ENCODE measurements at places on chromosomes 12 and 14.

GRCh38 chr12:95736631-95737030 lies 53.9 kb downstream of the NTN4 start:
- H3K27ac ChIP-seq: no peak overlapping the region
- H3K36me3 ChIP-seq: no peaks in the 10 kb centered on the region
- H3K27me3 ChIP-seq: no peaks in the 10 kb centered on the region
- no peaks in the 10 kb centered on the region for H3K4me1 ChIP-seq
- no peak for DNase-seq

- peak; percentile 56 for DNase-seq
- H3K27ac ChIP-seq: no peak overlapping the region
- no peaks in the 10 kb centered on the region for H3K4me1 ChIP-seq
- no peaks in the 10 kb centered on the region for H3K36me3 ChIP-seq
- H3K27me3 ChIP-seq: 0 out of 2 replicates have a peak, but pooled peaks cover 3% of the 10 kb centered on the region
- no peak overlapping the region for H3K4me3 ChIP-seq
These were observed 145.5 kb downstream of the PTPN11 start for GRCh38 chr12:112564160-112564784.

GRCh38 chr14:21985081-21985480 lies 311.5 kb upstream of the OR4E1 start:
- H3K36me3 ChIP-seq: no peaks in the 10 kb centered on the region
- H3K27ac ChIP-seq: no peak overlapping the region
- H3K4me3 ChIP-seq: no peak overlapping the region
- no peaks in the 10 kb centered on the region for H3K4me1 ChIP-seq
- H3K27me3 ChIP-seq: peaks cover 1% of the 10 kb centered on the region
- no peak for DNase-seq

GRCh38 chr14:93054006-93054405 lies 61.7 kb downstream of the ITPK1 start:
- no peaks in the 10 kb centered on the region for H3K27me3 ChIP-seq
- H3K36me3 ChIP-seq: no peaks in the 10 kb centered on the region
- no peak overlapping the region for H3K27ac ChIP-seq

DNA sequence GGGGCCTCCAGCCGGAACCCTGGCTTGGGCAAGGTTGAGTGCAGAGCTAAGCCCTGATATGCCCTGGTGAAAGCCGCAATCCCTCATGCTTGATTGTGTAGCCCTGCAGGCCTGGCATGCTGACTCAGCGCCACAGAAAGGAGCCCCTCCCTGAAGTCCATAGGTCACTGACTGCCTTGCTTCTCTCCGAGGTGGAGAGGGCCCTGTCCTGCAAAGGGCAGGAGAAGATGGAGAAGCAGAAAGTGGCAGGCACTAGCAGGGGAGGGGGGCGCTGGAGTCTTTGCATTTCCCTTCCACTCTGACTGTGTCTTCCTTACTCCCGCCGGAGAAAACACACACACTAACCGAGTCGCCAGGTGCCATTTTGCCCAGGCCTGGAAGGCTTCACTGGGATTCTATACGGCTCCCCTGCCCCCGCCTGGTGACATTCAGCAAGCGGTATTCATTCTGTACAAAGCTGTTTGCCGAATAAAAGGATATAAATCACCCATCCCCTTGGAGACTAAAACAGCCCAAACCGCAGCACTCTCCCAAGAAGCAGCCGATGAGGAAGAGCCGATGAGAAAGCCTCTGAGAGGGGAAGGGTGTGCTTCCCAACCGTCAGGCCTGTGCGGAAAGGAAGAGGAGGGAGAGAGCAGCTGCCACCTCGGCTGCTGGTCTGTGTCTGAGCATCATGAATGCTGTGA lies 69.8 kb downstream of the SLC6A12 start:
- DNase-seq: no peak
- H3K36me3 ChIP-seq: no peaks in the 10 kb centered on the region
- no peak overlapping the region for H3K27ac ChIP-seq
- H3K4me3 ChIP-seq: no peak overlapping the region
- peaks cover 23% of the 10 kb centered on the region for H3K27me3 ChIP-seq

DNA sequence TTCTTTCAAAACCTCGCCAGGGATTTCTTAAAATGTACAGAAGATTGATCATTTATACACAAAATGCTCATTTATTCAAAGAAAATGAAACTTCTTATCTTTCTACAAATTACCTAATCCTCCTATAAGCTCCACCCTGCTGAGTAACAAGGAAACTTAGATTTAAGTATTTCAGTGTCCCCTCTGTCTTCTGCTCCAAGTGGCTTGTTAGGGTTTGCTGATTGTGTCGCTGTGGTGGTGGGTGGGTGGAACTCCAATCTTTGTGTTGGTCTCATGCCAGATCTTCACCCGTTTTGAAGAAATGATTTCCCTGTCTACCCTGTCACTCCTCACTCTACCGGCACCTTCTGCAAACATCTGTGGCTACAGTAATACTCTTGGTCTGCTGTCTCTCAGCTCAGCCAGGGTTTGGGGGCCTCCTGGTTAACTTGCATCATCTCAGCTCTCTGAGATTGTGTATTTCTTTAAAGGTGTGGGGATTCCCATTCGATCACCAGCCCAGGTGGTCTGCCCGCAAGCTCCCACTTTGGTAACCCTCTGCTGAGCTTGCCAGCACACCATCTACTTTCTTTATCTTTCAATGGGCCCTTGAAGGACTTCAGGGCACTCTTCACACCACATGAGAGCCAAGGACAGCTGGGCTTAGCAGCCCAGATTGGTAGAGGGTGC lies 73.8 kb downstream of the DRAM1 start:
- no peak overlapping the region for H3K27ac ChIP-seq
- H3K4me1 ChIP-seq: no peaks in the 10 kb centered on the region
- H3K27me3 ChIP-seq: no peaks in the 10 kb centered on the region

DNA sequence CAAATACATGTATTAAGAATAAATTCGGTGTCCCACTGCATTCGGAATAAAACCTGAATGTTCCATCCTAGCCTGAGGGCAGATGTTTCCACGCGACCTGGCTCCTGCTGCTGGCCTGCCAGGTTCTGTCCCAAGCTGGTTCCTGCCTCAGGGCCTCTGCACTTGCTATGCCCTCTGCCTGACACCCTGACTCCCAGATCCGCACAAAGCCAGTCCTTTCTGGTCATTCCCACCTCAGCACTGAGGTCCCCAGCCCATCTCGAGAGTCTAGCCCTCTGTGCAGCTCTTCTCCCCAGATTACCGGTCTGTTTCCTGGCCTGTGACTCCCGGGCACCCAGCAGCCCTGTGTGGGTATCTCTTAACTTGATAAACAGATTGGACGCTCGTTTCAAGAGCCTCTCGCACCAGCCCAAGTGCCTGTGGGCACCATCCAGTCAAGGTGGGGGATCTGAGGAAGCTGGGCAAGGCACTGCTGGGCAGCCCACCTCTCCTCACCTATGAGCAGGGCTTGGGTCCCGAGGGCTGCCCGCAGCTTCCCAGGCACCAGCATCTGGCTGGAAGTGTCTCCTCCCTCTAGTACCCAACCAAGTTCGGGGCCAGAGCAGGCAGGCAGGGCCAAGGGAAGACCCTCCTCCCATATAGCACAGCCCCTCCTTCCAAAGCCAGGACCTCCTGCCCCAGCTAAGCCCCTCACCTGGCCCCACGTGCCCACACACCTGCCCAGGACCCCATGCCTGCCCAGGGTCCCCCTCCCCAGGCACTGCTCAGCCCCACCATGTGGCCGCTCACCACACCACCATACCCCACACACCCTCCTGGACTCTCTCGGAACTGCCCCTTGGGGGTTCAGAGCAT lies 132.2 kb downstream of the NCOR2 start:
- H3K36me3 ChIP-seq: peaks cover 4% of the 10 kb centered on the region
- DNase-seq: no peak
- H3K27ac ChIP-seq: no peak overlapping the region
- no peak overlapping the region for H3K4me3 ChIP-seq
- H3K4me1 ChIP-seq: peaks cover 25% of the 10 kb centered on the region
- no peaks in the 10 kb centered on the region for H3K27me3 ChIP-seq

DNA sequence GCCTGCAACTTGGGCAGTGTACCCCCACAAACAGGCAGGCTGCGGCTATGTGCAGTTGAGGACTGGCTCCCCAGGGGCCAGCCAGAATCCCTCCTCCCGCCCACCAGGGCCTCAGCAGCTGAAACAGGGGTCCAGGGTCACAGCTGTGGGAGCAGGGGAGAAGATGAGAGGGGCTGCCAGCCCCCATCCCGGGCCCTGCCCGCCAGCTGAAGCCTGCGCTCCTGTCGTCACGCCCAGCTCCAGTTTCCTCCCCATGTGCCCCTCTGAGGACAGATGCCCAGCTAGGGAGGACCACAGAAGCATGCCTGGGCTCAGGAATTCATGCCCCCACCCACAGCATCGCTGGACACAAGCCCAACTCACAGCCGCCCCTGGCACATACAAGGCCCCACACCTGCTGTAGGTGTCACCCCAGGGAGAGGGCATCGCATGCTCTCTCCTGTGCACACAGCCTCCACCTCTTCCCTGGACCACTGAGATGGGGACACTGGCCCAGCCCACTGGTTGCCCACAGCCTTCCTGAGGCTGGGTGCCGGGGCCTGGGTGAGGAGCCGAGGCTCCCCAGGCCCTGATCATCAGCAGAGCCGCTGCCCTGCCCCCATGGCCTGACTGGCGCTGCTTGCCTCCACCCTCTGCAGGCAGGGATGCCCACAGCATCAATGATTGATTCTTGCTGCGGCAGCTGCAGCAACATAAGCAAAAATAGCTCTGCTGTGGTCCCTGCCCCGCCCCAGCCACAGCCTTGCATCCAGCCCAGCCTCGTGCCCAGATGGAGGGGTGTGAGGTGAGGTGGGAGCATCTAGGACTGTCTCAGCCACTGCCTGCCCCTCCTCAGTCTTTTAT lies 3.7 kb upstream of the CLBA1 start:
- H3K4me1 ChIP-seq: no peaks in the 10 kb centered on the region
- no peak overlapping the region for H3K4me3 ChIP-seq
- no peak overlapping the region for H3K27ac ChIP-seq
- peaks cover 13% of the 10 kb centered on the region for H3K27me3 ChIP-seq

DNA sequence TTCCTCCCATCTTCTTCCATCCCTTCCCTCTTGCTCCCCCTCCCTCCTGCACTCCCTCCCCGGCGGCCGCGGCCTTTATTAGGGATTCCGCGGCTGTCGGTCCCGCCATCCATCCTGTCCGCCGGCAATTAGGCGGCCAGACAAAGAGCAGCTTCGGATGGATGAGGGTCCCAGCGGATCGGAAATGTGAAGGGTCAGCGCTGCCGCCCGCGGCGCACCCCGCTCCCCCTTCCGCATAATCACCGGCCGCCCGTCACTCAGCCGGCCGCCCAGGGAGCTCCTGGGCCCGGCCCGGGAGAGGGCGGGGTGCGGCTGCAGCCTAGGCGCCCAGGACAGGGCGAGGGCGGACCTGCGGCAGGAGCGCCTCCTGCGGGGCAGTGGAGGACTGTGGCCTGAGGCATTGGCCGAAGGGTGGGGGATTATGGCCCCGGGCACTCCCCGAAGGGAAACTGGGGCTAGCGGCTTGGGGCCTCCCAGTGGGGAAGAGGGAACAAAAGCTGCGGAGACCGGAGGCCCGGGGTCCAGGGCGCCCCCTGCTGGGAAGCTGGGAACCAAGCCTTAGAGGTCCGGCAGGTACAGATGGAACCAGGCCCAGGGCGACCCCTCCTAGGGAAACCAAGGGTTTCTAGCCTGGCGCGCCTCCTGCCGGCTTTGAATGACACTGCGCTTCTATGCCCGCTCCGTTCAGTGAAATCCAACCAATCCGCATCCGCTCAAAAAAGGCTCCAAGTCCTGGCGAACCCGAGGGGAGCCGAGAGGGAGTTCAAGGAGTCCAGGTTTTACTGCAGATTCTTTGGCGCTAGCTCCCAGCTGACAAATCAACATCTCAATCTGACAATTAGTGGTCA lies 4.4 kb upstream of the DNAJC22 start:
- no peak overlapping the region for H3K27ac ChIP-seq
- no peaks in the 10 kb centered on the region for H3K36me3 ChIP-seq
- H3K4me1 ChIP-seq: peaks cover 33% of the 10 kb centered on the region
- H3K27me3 ChIP-seq: peaks cover 94% of the 10 kb centered on the region

DNA sequence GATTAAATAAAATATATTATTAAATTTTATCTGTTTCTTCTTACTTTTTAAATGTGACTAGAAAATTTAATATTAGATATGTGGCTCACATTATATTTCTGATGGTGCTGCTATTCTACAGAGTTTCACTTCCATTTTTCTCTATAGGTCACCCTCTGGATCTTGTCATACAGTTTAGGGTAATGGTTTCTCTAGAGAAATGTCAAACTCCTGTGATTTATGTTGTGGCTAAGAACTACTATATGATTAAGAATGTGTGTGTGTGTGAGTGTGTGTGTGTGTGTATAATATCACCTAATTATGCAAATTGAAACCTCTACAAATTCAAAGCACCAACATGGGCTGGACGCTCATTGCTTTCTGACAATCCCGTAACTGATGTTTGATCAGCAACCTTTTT lies 325.9 kb downstream of the ADAMTS20 start:
- H3K27me3 ChIP-seq: no peaks in the 10 kb centered on the region
- DNase-seq: no peak
- no peak overlapping the region for H3K27ac ChIP-seq
- H3K4me1 ChIP-seq: no peaks in the 10 kb centered on the region

DNA sequence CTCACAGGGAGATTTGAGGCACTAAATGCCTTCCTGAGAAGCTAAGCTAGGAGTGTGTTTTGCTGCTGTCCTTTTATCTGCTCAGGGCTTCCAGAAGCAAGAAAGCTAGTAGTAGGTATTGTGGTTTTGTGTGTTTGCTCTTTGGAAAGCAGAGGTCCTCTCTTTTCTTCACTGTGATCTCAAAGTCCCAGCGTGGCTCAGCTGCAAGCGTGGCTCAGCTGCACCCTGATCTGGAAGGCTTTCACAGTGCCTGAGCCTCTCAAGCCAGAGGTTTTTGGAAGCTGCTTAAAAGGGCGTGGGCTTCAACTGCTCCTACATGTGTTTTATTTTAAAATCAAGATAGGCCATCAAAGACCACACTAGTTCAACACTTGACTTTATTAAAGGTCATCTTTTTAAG lies 337.4 kb upstream of the RGS6 start:
- DNase-seq: no peak
- no peaks in the 10 kb centered on the region for H3K4me1 ChIP-seq
- H3K4me3 ChIP-seq: no peak overlapping the region

DNA sequence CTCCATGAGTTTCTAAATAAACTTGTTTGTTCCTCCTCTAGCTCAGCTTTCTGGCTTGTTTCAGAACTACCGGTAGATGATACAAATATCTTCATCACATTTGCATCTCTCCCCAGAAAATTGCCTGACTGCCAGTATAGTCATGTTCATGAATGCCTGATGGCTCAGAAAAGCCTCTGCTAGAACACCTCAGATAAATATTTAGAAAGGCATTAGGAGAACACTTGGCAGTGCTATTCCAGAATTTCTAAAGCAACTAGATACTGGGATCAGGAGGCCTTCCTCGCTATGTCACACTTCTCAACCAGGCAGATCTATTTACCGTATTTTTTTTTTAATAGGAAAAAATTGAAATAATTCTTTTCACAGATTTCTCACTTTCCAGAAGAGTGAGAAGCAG lies 32.3 kb upstream of the KRAS start:
- DNase-seq: no peak
- H3K4me1 ChIP-seq: no peaks in the 10 kb centered on the region
- no peak overlapping the region for H3K4me3 ChIP-seq
- no peaks in the 10 kb centered on the region for H3K36me3 ChIP-seq
- H3K27me3 ChIP-seq: no peaks in the 10 kb centered on the region
- no peak overlapping the region for H3K27ac ChIP-seq

- no peaks in the 10 kb centered on the region for H3K36me3 ChIP-seq
- H3K4me1 ChIP-seq: no peaks in the 10 kb centered on the region
- H3K27ac ChIP-seq: no peak overlapping the region
- H3K4me3 ChIP-seq: no peak overlapping the region
These were observed 88.4 kb upstream of the SFSWAP start for GRCh38 chr12:131622422-131622955.

- H3K4me3 ChIP-seq: no peak overlapping the region
- H3K27ac ChIP-seq: no peak overlapping the region
- H3K4me1 ChIP-seq: peaks cover 5% of the 10 kb centered on the region
- peaks cover 6% of the 10 kb centered on the region for H3K36me3 ChIP-seq
- no peak for DNase-seq
These were observed 56.9 kb upstream of the CORO1C start for GRCh38 chr12:108788076-108788782.

All from H1 (cell line).